GM13976 (cell line): ENCODE measurements at places on chromosomes 6 and 20.
A peak's percentile ranks its signal among the peaks of the same experiment; 100 is the strongest.

DNA sequence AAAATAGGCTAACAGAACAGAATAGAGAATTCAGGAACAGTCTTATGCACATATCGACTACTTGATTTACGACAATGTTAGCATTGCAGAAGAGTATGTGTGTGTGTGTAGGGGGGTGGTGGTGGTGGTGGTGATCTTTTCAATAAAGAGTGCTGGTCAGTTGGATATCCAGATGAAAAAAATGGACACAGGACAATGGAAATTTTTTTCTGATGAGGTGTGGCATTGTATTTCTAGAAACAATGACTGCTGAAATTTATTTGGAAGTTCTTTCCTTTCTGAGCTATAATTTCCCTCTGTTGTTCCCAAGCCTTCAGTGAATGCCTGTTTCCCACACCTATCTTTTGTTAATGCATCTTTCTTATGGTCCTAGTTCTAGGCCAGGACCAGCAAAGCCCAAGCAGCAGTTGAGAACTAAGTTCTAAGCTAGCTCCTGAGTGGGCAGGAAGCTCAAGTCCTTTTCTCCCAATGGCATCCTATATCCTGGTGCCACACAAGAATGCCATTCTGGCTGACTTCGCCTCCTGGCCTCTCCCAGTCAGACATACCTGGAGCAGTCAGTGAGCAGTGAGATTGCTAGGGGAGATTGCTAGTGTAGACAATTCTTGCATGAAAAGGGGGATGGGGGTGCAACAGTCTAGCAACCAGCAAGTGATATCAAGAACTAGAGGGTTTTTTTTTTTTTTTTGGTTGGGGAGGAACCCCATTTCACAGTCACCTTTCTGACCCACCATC is 1.2 kb upstream of the TOX2 start:
- DNase-seq = no peak

DNA sequence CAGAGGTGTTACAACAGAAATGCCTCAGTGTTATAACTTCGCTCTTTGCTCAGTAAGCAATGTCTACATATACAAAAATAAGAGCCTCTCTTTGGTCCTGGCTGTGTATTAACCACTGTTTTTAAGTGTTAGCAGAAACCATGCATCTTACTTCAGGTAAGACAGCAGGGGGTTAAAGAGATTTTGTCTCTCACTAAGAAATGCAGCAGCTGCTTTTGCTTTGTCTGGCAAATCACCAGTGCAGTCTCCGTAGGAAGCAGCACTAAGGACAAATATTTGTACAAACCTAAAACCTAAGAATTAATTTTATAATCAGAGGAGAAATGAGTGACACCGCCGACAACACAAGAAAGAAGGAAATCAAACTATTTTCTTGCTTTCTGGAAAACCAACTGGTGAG is 758 bp downstream of the SMIM28 start:
- no peak for DNase-seq

DNA sequence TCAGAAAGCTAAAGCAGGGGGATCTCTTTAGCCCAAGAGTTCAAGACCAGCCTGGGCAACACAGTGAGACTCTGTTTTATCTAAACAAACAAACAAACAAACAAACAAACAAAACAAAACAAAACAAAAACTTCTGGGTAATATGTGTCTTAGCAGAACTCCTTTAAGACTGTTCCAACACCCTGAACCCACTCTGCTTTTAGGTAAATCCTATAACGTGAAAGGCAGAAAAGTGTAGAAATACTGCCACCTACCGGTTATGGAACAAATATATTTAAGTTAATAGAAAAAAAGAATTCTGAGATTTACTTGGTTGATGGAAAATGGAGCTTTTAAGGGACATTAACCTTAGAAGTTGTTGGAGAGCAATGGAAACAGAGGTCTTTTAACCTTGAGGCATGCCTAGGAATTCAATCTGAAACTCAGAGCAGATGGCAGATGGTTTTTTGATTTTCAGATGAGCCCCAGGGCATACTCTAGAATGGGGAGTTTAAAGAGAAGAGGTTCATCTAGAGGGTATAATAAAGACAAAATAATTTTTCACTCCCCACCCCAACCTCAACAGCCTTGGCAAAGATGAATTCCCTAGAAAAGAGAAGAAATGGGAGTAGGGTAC is 38.5 kb downstream of the SOD2 start:
- peak; percentile 58 for DNase-seq

GRCh38 chr6:16849280-16849987 is 88.2 kb upstream of the ATXN1 start:
- DNase-seq = no peak

DNA sequence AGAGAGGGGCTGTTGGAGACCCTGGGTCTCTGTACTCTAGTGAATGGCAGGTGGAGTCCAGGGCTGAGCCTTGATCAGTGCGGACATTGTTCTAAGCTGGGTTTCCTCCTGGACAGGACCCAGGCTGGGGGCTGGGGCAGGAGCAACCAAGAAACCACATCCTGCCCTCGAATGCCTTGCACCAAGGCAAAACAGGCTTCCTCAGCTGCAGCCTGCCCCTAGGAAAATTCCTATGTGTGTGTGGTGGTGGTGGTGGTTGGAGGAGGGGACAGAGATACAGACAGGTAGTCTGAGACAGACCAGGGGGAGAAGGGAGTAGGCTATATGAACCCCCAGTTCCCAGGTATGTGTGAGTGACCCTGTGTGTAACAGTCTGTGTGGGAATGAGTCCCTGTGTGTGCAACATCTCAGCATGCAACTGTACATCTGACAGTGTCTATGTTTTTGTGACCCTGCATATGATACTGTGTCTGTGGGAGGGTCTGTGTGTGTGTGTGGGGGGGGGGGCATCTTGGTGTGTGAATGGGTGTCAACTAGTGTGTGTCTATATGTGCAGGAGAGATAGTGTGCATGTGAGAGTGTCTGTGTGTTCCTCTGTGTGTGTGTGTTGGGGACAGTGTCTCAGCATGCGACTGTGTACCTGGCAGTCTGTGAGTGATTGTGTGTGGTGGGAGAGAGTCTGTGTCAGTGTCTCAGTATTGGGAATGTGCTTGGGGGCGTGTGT is 3.0 kb downstream of the GLP1R start:
- DNase-seq = no peak

GRCh38 chr20:17676942-17677341 is 5.1 kb downstream of the RRBP1 start:
- DNase-seq = no peak

DNA sequence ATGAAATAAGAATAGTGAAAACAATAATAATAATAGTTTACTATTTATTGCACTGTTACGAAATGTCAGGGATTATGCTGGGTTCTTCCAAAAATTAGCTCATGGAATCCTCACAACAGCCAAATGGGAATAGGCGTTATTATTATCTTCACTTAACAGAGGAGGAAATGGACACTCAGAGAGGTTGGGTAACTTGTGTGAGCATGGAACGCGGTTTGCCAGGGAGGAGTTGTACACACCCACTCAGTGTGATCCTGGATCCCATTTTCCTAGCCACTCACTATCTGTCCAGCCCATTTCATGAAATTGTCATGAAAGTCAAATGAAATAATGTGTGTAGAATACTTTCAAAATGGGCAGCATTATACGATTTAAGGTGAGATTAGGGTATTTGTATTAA is 4.6 kb downstream of the NELFCD start:
- no peak for DNase-seq

- DNase-seq = no peak
Measured at GRCh38 chr6:147479857-147480256, 28.6 kb upstream of the SAMD5 start.

- peak; percentile 24 for DNase-seq
Measured at GRCh38 chr6:13012977-13013680, 296.6 kb downstream of the PHACTR1 start.

- DNase-seq = no peak
Measured at GRCh38 chr20:16860914-16861313, 112.8 kb downstream of the OTOR start.

DNA sequence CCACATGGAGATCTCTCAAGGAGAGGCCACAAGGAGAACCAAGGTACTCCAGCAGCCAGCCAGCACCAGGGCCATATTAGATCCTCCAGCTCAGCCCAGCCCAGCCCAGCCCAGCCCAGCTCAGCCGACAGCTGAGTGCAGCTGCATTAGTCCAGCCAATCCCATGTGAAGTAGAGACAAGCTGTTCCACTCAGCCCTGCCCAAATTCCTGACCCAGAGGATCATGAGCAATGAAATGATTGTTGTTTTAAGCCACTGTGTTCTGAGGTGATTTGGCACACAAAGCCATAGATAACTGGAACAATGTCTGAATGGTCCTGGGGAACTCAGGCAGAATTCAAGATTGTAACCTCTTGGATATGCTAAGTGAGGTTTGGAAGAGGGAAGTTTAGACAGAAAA is 59.5 kb upstream of the BMP2 start:
- DNase-seq = no peak

DNA sequence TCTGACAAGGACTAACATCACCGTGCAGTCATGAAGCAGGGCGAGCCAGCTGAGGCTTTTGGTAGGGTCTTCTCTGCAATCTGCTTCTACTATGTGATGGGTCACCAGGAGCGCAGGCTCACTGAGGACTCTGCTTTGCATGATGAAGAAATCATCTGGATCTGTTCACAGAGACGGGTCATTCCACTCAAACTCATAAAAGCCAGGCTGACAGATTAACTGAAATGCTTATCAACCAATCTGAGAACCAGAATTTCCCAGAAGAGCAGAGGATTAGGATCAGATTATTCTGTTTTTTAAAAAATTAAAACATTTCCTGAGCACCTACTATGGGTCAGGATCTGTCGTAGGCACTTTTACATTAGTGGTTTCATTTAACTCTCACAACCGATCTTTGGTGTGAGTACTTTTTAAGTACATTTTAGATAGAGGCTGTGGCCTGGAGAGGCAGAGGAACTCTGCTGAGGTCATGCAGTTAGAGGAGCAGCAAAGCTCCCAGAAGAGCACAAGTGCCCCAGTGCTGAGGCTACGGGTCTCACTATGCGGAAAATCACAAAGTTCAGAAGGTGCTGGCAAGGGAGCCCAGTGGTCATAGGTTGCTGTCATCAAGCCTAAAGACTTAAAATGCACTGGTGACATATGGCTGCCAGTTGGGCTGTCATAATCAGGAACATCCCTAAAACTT is 109.1 kb downstream of the BACH2 start:
- no peak for DNase-seq

- DNase-seq = no peak
Measured at GRCh38 chr6:18218233-18218632, 46.1 kb downstream of the DEK start.

GRCh38 chr6:139852488-139853140 is 478.2 kb upstream of the CITED2 start:
- DNase-seq = no peak

- no peak for DNase-seq
Measured at GRCh38 chr20:23873370-23874015, 6.1 kb downstream of the CST5 start.

DNA sequence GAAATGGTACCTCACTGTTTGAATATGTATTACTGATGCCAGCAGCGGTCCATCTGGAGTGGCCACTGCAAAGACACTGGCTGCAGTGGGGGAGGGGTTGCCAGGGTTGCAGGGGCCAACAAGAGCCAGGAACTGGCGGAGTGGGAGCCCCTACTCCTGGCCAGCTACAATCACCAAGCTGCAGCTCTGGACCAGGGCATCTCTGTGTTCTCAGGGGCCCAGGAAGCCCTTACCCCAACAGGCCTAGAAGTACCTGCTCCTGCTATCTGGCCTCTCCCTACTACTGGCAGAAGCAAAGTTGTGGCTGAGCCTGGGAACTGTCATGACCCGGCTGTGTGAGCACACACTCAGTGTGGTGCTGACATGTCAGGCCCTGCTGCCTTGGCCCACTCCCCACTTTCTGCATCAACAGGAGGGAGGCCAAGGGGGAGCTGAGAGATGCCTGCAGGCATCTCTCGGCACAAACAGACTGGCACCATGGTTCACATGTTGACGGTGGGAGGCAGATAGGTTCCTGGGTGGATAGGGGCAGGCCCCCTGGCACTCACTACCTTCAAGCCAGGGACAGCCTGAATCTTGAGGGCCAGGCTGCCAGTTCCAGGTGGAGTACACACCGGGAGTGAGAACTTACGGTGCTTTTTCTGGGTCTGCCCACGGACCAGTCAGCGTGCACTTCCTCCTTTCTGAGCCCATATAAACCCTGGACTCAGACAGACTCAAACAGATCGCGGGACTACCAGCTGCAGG is 1188.0 kb downstream of the GRIK2 start:
- DNase-seq = no peak

DNA sequence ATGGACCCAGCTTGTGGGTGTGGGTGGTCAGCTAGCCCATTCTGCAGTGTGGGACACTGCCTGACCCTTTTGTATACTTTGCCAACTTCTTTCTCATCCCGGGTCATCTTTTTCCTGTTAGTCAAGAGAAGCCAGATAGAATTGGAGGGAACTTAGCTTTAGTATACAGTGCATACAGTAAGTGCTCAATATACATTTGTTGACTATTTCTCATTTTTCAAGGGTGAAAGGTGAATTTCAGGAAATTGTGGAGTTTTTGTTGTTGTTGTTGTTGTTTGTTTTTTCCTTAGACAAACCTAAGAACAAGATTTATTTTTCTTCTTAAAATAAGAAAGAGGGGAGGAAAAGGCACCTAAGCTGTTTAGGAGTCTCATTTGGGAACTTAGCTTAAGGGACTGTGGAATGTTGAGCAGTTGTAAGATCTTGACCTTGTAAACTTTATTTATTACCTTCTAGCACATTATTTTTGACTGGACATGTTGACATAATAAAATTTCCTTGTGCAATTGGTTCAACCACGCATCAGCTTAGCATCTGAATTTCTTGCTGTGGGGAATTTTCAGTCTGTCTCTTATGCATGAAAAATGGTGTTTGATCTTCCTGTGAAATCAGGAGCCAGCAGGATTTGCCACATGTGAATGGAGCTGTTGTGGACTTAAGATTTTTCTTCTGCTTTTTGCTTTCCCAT is 113.6 kb downstream of the ARID1B start:
- no peak for DNase-seq

DNA sequence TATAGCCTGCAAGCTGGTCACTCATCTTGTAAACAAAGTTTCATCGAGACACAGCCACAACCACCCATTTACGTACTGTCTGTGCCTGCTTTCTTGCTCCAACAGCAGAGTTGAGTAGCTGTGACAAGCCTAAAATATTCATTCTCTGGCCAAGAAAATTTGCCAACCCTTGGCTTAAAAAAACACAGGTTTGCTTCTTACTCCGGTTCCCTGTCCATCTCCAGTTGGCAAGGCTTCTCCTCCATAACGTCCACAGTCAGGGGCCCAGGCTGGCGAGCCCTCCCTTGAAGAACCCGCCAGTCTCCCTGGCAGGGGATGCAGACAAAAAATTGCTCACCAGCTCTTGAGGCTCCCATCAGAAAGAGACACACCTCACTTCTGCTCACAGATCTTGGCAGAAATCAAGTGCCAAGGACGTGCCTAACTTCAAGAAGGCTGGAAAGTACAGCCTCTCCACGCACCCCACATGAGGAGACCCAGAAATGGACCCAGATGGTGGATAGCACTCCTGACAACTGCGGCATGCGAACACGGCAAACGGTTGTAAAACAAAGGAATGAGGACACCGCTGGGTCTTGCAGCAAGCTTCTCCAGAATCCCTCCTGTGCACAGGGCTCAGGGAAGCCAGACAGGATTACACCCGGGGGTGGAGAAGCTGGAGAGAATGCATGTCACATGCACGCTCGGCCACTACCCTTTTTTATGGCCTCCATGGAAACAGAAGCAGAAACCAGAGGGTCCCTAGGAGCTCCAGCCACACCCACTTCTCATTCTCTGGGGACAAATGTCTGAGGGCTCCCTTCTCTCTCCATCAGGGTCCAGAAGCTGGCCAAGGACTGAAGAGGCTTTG is 59.8 kb upstream of the SIRPA start:
- no peak for DNase-seq

GRCh38 chr20:8161264-8162071 is 29.4 kb downstream of the PLCB1 start:
- DNase-seq = no peak

GRCh38 chr6:111952821-111953540 is 79.7 kb upstream of the FYN start:
- DNase-seq = no peak

- DNase-seq = no peak
Measured at GRCh38 chr6:167990016-167990945, 7.2 kb upstream of the KIF25 start.
